HCT116 (cell line): ENCODE measurements at places on chromosomes 3 and 15. TPM values are rescaled to one million over a fixed set of nuclear protein-coding genes. Genes with fewer than 3 reads are reported as not detected.

GRCh38 chr3:50620820-50621219 lies 3.9 kb downstream of the MAPKAPK3 start:
- H3K4me1 ChIP-seq: peaks cover 39% of the 10 kb centered on the region
- no peaks in the 10 kb centered on the region for H3K27me3 ChIP-seq
- no peak for DNase-seq
- 0 out of 2 replicates have a peak overlapping the region, but pooled peaks have one; percentile 9 for H3K27ac ChIP-seq

- no peak overlapping the region for H3K4me3 ChIP-seq
- no peak for DNase-seq
- H3K27me3 ChIP-seq: no peaks in the 10 kb centered on the region
- H3K36me3 ChIP-seq: no peaks in the 10 kb centered on the region
- H3K27ac ChIP-seq: no peak overlapping the region
Observed at GRCh38 chr3:175601521-175601920, 742.4 kb downstream of the NAALADL2 start.

DNA sequence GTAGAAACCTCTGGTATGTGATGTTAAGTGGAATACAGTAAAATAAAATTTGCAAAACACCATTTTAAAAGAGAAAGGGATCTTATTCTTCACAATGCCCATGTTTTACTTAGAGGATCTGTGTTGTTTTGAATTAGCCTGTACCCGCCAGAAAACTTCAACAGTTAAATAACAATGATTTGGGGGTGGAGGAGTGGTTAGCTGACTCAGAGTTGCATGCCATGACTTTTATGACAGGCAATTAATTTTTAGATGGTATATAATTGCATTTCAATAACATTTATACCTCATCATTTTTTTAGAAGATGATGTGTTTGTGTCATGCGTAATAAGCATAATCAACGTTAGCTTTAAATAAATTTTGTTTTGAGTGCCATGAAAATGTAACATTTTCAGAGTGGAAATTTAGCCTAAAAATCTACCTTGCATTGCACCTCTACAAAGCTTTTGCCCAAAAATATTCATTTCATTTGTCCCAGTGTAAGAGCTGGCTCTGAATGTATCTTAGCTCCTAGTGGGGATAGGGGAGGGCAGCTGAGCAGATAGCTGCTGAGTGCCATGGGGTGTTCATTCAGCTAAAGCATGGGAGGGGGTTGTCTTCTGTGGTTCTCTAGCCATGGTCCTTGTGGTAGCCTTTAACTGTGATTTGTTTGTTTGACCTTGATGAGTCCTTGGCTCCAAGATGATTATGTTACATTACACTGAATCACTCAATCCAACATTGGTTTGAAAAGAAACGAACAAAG lies 379.8 kb downstream of the LPP start:
- no peaks in the 10 kb centered on the region for H3K36me3 ChIP-seq
- H3K27ac ChIP-seq: no peak overlapping the region
- no peaks in the 10 kb centered on the region for H3K4me1 ChIP-seq

GRCh38 chr3:15009167-15009566 lies 55.9 kb downstream of the MRPS25 start:
- no peak overlapping the region for H3K4me3 ChIP-seq
- peaks cover 8% of the 10 kb centered on the region; the same call in 1 of the 2 replicates for H3K36me3 ChIP-seq
- no peak overlapping the region for H3K27ac ChIP-seq
- H3K4me1 ChIP-seq: no peaks in the 10 kb centered on the region
- no peaks in the 10 kb centered on the region for H3K27me3 ChIP-seq

DNA sequence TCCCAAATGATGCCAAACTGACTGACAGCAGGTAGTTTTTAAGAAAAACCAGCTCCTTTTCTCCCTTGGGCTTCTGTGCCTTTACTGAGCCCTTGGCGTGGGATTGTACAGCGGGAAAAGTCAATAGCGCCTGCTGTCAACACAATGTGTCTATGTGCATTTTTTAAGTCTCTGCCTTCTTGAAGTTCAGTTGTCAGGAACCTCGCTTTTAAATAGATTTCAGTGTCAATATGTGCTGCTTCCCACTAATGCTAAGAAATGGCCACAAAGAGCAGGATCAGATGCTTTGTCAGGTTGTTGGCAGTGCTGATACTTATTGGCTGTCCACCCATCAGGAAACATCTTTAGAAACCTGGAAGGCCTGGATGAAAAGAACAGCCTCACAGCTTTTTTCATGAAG lies 424.4 kb downstream of the C3orf38 start:
- H3K27me3 ChIP-seq: no peaks in the 10 kb centered on the region
- no peak overlapping the region for H3K4me3 ChIP-seq
- H3K27ac ChIP-seq: no peak overlapping the region
- H3K4me1 ChIP-seq: no peaks in the 10 kb centered on the region

- no peak overlapping the region for H3K27ac ChIP-seq
- no peak overlapping the region for H3K4me3 ChIP-seq
- no peak for DNase-seq
- no peaks in the 10 kb centered on the region for H3K4me1 ChIP-seq
- H3K27me3 ChIP-seq: no peaks in the 10 kb centered on the region
Observed at GRCh38 chr3:116070061-116070460, 375.2 kb downstream of the LSAMP start.

GRCh38 chr3:133881939-133882825 lies 13.5 kb downstream of the RAB6B start:
- H3K4me3 ChIP-seq: no peak overlapping the region
- no peak overlapping the region for H3K27ac ChIP-seq
- no peaks in the 10 kb centered on the region for H3K27me3 ChIP-seq
- no peaks in the 10 kb centered on the region; the same call in 1 of the 2 replicates for H3K4me1 ChIP-seq
- no peak for DNase-seq

DNA sequence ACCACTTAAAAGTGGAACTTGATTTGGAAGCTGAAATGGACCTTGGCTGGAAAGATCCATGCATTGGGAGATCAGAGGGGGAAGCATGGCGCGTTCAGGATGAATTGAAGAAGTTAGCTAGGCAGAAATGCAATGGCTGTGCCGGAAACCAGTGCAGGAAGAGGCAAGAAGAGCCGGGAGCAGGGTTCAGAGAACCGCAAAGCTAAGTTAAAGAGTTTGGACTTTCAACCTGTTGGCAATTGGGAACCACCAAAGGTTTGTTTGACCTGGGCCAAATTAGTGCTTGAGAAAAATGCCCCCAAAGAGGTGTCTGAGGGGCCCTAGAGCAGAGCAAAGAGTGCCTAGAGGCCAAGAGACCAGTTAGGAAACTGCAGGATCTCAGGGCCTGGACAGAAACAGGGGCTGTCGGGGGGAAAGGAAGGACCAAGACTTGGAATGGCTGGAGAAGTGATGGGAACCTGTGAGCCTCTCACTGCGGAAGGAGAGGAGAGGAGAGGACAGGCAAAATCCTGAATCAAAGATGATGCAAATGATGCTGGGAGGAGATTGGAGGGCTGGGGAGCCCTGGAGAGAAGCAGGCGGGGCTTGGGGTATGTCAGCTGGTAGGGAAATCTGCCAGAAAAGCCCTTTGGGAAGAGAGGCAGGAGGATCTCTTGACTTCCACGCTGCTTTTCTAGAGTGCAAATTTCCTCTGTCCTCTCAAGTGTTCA lies 49.3 kb downstream of the FAM174B start:
- no peaks in the 10 kb centered on the region for H3K36me3 ChIP-seq
- no peak overlapping the region for H3K27ac ChIP-seq
- peaks cover 41% of the 10 kb centered on the region for H3K27me3 ChIP-seq
- H3K4me3 ChIP-seq: no peak overlapping the region
- no peaks in the 10 kb centered on the region for H3K4me1 ChIP-seq

GRCh38 chr3:107218864-107219269 lies 158.4 kb upstream of the CCDC54 start:
- H3K4me1 ChIP-seq: peaks cover 39% of the 10 kb centered on the region
- no peak overlapping the region for H3K27ac ChIP-seq
- no peaks in the 10 kb centered on the region for H3K27me3 ChIP-seq

- no peaks in the 10 kb centered on the region for H3K4me1 ChIP-seq
- no peak for DNase-seq
- H3K27ac ChIP-seq: no peak overlapping the region
- H3K27me3 ChIP-seq: no peaks in the 10 kb centered on the region
- no peaks in the 10 kb centered on the region for H3K36me3 ChIP-seq
- no peak overlapping the region for H3K4me3 ChIP-seq
Observed at GRCh38 chr3:173799060-173799816, 401.7 kb downstream of the NLGN1 start.

- no peaks in the 10 kb centered on the region for H3K4me1 ChIP-seq
- no peak for DNase-seq
- H3K27me3 ChIP-seq: peaks cover 33% of the 10 kb centered on the region
- no peak overlapping the region for H3K4me3 ChIP-seq
- no peaks in the 10 kb centered on the region for H3K36me3 ChIP-seq
Observed at GRCh38 chr15:88741046-88741445, 62.2 kb upstream of the ACAN start.

- no peaks in the 10 kb centered on the region for H3K4me1 ChIP-seq
- no peak overlapping the region for H3K4me3 ChIP-seq
- H3K27me3 ChIP-seq: peaks cover 11% of the 10 kb centered on the region; the same call in 1 of the 2 replicates
- no peak for DNase-seq
- no peak overlapping the region for H3K27ac ChIP-seq
- no peaks in the 10 kb centered on the region for H3K36me3 ChIP-seq
Observed at GRCh38 chr3:33883951-33884561, 85.6 kb downstream of the PDCD6IP start.

- DNase-seq: peak; percentile 22
- H3K27ac ChIP-seq: no peak overlapping the region
- H3K4me3 ChIP-seq: no peak overlapping the region
- H3K36me3 ChIP-seq: no peaks in the 10 kb centered on the region
Observed at GRCh38 chr3:135516143-135516542, 449.4 kb upstream of the PPP2R3A start.

DNA sequence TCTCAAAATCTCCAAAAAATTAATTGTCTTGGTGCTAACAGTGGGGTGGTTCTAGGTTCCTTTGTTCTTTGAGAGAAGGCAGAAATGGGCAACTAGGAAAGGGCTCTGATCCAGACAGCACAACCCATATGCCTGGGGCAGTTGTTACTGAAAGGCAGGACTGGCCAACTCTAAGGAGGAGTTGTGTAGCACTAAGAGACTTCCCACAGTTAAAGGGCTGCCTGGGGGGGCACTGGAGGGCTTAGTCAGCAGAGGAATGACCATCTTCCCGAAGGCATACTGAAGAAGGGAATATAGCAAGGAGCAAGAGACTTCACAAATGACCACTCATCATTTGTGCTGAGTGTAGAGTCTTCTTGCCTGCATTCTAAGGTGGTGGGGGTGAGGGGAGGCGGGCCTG lies 15.8 kb downstream of the ILDR1 start:
- no peak overlapping the region for H3K4me3 ChIP-seq
- DNase-seq: no peak
- no peaks in the 10 kb centered on the region for H3K36me3 ChIP-seq
- H3K27me3 ChIP-seq: no peaks in the 10 kb centered on the region
- no peak overlapping the region for H3K27ac ChIP-seq

DNA sequence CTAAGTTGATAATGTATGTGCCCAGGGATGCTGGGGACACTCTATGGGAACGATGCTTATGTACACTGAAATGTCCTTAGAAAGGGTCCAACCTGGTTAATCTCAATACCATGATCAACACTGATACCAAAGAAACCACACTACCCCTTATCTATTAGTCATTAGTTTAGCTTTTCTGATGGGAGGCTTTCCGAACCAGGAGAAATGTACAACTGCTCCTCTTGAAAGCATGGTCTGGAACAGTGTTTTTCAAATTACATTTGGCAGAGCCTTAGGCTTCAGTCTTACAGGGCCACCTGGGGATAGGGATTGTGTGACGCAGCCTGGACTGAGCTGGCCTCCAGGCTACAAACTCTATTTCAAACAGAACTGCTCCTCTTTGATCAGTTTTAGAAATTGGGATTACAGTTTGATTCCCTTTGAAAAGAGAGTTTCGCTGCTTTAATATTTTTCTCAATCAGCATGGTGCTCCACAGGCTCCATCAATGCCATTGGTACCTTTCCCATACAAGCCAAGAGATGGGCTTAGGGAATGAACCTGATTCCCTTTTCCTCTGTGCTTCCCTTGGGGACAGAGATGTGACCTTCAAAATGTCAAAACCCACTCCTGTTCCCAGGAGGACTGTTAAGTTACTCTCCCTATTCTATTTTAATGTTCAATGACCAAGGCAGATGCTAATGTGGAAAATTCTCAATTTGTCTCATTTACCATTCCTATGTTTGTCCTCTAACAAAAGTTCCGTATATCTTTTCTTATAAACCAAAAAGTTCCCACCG lies 296.0 kb upstream of the ADAMTS9 start:
- no peak for DNase-seq
- no peak overlapping the region for H3K27ac ChIP-seq
- H3K36me3 ChIP-seq: no peaks in the 10 kb centered on the region

GRCh38 chr3:144770915-144771351 lies 799.3 kb downstream of the DIPK2A start:
- no peaks in the 10 kb centered on the region for H3K36me3 ChIP-seq

- H3K36me3 ChIP-seq: no peaks in the 10 kb centered on the region
- H3K27me3 ChIP-seq: no peaks in the 10 kb centered on the region
- H3K4me3 ChIP-seq: no peak overlapping the region
- no peaks in the 10 kb centered on the region for H3K4me1 ChIP-seq
- H3K27ac ChIP-seq: no peak overlapping the region
Observed at GRCh38 chr3:172437713-172438112, 10.5 kb downstream of the GHSR start.

GRCh38 chr3:149736175-149736952 lies 15.9 kb downstream of the COMMD2 start:
- no peak overlapping the region for H3K4me3 ChIP-seq
- no peaks in the 10 kb centered on the region for H3K27me3 ChIP-seq
- peak overlapping the region; percentile 0; the same call in 1 of the 2 replicates for H3K27ac ChIP-seq
- DNase-seq: peak; percentile 40

- H3K4me3 ChIP-seq: no peak overlapping the region
- H3K36me3 ChIP-seq: no peaks in the 10 kb centered on the region
Observed at GRCh38 chr3:107676469-107677309, 153.9 kb downstream of the BBX start.

DNA sequence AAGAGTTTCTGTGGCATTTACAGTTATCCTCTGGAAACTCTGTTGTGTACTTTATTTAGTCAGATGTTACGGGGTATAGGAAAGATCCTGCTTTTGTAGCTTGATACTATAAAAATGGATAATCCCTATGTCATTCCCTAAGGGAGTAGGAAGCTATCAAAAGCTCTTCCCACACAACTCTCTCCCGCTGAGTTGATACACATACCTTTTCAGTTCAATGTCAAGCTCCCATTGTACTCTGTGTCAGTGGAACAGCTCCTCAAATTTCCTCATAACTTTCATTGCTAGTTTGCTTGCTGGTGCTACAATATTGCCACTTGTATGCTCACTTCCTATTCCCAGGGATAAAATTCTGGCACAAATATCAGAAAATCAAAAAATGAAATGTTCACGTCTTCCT lies 893.3 kb upstream of the GBE1 start:
- no peaks in the 10 kb centered on the region for H3K27me3 ChIP-seq
- no peak overlapping the region for H3K4me3 ChIP-seq
- H3K36me3 ChIP-seq: no peaks in the 10 kb centered on the region
- DNase-seq: no peak
- H3K27ac ChIP-seq: no peak overlapping the region

- H3K27me3 ChIP-seq: no peaks in the 10 kb centered on the region
- peaks cover 10% of the 10 kb centered on the region for H3K4me1 ChIP-seq
- no peak overlapping the region for H3K27ac ChIP-seq
- DNase-seq: peak; percentile 87
- no peak overlapping the region for H3K4me3 ChIP-seq
- H3K36me3 ChIP-seq: no peaks in the 10 kb centered on the region
Observed at GRCh38 chr3:72724070-72724469, 124.2 kb downstream of the SHQ1 start.

Gene MFGE8
- total RNA-seq: 70.7 TPM

Gene ACKR4
- 0.12 TPM for total RNA-seq

Gene XCR1
- total RNA-seq: not detected

Gene BTBD1
- 80.0 TPM for total RNA-seq

Gene WDR72
- 5.8 TPM for total RNA-seq

Gene DUOXA2
- total RNA-seq: not detected

Gene ACP3
- 0.79 TPM for total RNA-seq
